ENCODE measurements at places on chromosomes 6 and 20.

DNA sequence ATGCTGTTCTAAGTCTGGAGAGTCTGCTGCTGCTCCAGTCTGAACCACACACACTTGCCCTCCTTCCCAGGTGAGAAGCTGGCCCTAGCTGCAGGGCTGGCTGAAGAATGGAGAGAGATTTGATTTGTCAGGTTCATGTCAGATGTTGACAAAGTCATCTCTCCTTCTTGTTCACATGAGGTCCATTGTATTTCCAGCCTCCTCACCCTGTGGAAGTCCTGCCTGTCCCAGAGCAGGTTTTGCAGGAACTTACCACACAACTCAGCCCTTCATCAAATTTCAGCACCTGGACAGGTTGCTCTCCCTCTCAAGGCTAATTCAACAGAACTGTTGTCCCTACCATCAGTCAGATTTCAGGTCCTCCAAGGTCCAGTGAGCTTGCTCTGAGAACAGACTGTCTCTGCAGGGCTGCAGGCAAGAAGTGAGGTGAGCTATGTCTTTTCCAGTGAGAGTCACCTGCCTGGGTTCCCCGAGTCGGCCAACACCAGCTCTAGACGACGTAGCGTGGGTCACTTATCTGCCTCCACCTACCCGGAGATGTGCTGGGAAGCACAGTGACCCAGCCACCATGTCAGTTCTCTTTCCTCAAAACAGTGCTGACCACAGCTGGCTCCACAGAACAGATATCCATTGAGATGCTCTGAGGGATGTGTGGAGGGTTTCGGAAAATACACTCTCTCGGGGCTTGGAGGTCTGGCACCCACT lies 58.0 kb upstream of the CD93 start:
- DNase-seq = no peak

DNA sequence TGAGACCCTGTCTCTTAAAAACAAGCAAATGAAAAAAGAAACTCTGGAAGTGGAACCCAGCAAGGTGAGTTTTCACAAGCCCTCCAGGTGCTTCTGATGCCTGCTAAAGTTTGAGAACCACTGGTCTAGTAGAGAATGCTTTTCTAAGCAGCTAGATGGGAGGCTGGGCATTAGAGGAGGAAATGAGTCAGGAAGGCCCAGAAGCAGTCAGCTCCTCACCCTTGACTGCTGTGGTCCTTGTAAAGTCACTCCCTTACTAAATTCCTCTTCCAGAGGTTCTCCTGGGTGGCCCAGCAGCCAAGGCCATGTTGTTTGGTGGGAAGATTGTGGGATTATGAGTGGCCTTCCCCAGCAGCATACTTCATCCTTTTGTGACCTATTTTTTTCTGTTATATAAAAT lies 52.0 kb upstream of the FYN start:
- DNase-seq = peak; percentile 1

GRCh38 chr6:75402296-75402695 lies 91.3 kb downstream of the FILIP1 start:
- DNase-seq = no peak

- DNase-seq = no peak
These were observed 7.2 kb upstream of the SDC4 start for GRCh38 chr20:45355209-45356084.

- DNase-seq = no peak
These were observed 90.7 kb upstream of the ZNFX1 start for GRCh38 chr20:49368596-49368995.

- DNase-seq = no peak
These were observed 116.1 kb downstream of the JAG1 start for GRCh38 chr20:10557685-10558084.

- DNase-seq = no peak
These were observed 22.4 kb upstream of the RIMS4 start for GRCh38 chr20:44832724-44833123.

DNA sequence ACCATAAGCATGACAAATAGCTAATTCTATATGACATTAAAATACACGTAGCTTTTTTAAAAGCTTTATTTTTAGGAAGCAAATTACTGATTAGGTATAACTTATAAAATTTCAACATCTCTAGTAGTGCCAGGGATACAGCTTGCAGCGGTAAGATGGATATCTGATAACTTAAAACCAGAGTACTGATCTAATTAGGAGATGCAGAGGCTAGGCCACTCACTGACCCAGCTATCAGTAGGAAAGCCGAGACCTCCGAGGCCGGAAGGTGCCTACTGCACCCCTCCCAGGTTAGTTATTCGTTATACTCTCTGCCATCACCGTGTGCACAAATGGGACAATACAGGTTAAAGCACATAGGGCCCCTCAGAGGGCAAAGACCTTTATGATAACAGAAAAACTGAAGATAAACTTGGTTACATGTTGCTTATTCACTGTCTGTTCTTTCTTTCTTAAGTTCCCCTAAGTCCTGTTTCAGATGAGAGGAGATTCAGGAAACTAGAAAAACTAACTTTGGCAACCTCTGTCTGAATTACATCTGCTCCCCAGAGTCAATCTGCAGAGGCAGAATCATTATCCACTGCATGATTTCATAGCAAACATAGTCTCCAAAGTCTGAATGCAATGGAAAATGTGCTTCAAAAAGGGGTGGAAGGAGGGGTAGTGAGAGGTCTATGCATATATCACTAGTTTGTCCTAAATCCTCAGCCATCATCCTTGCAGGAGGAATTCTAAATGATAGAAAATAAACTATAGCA lies 60.8 kb downstream of the RIPOR2 start:
- no peak for DNase-seq

GRCh38 chr6:42113936-42114636 lies 28.3 kb downstream of the C6orf132 start:
- DNase-seq = no peak

- DNase-seq = peak; percentile 78
These were observed 240.9 kb downstream of the PHACTR1 start for GRCh38 chr6:12957321-12958051.

GRCh38 chr6:149075616-149076354 lies 241.7 kb upstream of the TAB2 start:
- no peak for DNase-seq

GRCh38 chr6:149423964-149424440 lies 23.9 kb downstream of the SUMO4 start:
- no peak for DNase-seq

DNA sequence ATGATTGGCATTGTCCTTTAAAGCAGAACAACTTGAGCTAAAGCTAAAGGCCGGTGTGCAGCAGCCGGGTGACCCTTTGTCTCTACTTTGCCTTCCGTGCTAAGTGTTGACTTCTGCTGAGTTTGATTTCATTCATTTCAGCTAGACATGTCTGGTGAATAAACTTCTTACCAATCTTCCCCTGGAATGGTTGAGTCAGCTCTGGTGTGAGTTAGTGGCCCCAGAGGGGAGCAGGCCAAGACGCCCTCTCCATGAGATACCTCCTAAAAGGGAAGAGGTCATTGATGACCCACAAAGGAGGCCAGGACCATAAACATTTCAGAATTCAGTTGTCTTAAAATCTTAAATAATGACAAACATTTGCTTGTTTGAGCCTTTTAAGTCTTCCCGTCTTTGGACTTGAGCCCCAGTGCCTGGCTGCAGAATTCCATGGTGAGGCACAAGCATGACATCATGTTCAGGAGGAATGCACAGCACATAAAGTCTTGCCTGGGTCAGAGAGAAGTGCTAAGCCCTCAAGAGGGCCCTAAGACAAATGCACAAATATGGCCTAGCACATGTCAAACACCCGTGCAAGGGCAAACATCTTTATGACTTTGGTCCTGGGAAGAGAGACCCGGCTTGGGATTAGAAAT lies 96.3 kb upstream of the NEDD9 start:
- DNase-seq = no peak

GRCh38 chr6:143498428-143498827 lies 13.1 kb downstream of the FUCA2 start:
- peak; percentile 4 for DNase-seq

- DNase-seq = no peak
These were observed 74.4 kb downstream of the TIAM2 start for GRCh38 chr6:155069543-155069942.

DNA sequence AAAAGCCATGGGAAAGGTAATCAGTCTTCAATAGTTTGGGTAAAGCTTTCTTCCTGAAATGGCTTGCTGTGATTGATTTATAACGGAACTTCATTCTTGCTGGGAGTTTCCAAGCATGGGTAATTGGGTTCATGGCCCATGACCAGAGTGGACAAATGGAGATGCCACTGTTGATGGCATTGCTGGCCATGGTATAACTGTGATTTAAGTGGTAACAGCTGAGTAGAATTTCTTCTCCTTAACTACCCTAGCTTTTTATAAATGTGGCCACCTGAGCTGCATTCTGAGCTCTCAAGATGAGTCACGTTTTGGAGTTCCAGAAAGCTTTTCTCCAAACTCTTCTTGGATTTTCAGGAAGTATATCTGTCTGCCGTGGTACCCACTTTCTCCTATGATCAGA lies 39.9 kb upstream of the SNRPB2 start:
- no peak for DNase-seq

GRCh38 chr6:125421836-125422235 lies 120.1 kb upstream of the HDDC2 start:
- no peak for DNase-seq

DNA sequence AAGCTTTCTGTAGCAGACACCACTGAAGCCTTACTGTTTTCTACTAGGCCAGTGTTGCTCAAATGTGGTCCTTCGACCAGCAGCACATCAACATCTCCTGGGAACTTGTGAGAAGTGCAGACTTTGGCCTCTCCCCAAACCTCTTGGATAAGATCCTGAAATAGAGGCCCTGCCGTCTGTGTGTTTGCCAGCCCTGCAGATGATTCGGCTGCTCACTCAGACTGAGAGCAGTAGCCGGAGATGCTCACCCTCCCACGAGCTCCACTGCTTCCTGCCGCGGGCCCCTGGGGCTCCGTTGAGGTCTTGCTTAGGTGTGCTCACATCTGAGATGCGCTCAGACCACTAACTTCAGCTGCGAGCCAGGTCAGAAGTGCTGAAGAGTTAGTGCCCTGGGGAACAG lies 129.5 kb upstream of the SSTR4 start:
- no peak for DNase-seq

GRCh38 chr20:25685276-25686080 lies 11.2 kb downstream of the ZNF337 start:
- DNase-seq = no peak

DNA sequence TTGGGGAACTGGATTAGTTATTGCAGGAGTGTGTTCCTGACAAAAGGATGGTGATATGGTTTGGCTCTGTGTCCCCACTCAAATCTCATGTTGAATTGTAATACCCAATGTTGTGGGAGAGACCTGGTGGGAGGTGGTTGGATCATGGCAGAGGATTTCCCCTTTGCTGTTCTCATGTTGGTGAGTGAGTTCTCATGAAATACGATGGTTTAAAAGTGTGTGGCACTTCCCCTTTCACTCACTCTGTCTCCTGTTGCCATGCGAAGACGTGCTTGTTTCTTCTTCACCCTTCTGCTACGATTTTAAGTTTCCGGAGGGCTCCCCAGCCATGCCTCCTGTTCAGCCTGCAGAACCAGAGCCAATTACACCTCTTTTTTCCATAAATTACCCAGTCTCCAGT lies 16.2 kb upstream of the TREM1 start:
- peak; percentile 76 for DNase-seq

DNA sequence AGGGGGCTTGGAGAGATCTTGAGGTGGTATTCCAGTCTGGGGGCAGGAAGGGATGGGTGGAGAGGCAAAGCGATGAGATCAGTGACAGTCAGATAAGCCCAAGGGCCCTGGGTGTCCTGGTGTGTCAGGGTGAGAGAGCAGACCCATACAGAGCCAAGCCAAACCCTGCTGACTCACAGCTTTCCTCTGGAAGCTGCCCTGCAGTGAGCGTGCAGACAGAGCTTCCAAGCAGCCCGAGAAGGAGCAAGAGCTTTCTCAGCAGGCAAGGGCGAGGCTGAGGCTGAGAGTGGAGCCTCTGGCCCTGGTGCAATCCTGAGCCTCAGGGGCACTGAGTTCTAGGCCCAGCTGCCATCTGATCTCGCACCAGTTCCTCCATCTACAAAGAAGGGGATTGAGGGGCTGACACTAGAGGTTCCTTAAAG lies 91.1 kb upstream of the HIVEP1 start:
- DNase-seq = no peak

DNA sequence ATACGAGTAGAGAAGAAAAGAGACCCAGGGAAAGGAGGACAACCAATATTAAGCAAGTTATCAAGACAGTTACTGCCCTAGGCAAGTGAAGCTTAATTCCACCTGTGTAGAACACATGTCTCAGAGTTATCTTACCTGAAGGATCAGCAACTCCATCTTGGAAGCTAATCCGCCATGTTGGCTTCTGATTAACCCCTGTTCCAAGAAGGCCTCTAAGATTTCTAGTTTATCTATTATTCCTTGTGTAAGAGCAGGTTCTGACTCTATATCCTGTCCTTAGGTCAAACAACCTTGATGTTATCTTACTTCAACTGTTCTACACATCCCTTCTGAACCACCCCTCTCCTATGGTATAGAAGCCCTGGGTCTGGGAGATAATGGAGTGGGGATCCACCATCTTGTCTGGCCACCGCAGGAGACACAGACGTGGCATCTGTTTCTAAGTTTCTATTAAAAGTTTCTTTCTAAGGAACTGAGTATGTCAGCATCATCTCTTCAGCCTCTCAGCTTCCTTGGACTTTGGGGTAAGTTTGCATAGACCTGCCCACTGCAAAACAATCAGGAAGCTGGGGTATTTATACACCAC lies 27.7 kb upstream of the PTPN1 start:
- no peak for DNase-seq

DNA sequence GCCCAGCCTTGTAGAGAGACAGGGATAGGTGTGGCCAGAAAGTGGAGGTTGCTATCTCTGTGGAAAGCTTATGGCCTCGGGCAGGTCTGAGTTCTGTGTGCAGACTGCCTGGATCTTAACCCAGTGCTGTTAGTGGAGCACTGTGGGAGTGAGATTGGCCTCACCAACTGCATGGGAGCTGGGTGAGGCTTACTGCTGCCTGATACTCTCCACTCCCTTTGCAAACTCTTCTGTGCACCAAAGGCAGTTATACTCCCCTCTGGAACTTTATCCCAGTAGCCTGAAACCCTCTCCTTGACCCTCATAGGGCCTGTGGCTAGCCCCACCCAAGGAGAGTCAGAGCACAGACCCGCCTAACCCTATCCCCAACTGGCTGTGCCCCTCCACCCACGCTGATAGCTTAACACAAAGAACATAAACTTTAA lies 41.4 kb upstream of the PKIB start:
- DNase-seq = no peak

GRCh38 chr6:71982389-71982788 lies 96.0 kb downstream of the RIMS1 start:
- DNase-seq = no peak

DNA sequence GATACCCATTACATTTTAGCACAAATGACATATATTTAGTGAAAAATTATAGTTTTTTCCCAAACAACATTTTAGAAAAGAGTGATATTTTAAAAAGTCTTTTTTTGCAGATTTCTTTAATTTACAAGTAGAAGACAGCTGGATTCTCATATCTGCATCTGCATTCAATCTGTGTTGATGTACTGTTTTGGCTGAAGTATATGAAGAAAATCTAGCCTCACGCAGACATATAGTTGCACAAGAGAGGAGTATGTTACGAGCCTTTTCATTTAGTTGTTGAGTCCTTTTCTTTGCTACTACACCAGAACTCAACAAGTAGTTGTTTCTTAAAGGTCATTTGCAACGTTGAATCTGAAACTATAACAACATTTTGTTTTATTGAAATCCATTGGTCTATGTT lies 314.3 kb upstream of the SUPT3H start:
- no peak for DNase-seq
